ENCODE measurements at places on chromosomes 4 and X.

- DNase-seq = no peak
These were observed 741.8 kb upstream of the INTU start for GRCh38 chr4:126890994-126891393.

DNA sequence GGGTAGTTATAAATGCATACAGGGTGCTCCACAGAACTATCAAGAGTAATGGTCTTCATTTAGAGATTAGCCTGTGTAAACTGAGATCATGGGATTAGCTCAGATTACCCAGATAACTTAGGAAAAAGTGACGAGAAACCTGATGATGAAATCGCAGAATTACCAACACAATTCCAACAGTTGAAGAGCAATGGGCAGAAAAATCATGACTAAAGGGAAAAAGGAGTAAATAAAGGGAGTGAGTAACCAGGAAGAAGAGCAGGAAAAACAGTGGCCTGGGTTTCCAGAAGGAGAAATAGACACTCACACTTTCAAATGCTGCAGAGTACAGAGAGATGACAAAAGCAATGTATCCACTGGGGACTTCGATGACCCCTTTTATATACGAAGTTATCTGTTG, 817.3 kb downstream of the TRIML1 start:
- no peak for DNase-seq

GRCh38 chrX:43553257-43553656, 102.8 kb upstream of the MAOA start:
- no peak for DNase-seq

DNA sequence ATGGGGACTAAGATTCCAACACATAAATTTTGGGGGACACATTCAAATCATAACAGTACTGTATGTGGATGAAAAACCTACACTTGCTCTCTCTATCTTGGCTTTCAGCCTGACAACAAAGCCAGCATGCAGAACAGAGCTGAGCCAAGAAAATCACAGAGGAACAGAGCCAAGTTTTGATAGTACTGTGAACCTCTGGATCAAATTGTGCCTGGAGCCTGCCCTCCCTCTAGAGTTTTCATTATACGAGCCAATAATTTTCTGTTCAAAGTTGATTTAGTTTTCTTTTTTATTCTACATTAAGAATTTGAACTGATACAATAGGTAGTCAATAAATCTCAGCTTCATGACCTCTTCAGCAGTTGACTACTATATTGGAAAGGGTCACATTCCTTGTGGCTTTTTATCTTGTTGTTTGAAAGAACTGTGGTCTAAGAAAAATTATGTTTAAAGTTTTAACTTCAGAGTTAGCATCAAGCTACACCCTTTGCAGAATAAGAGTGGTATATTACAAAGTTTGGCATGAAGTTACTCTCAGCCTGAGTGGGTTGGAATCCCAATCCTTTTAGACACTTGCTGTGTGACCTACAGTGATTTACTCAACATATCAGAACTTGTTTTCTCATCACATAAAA, 31.1 kb downstream of the GRID2 start:
- DNase-seq = no peak

- DNase-seq = no peak
These were observed 672.6 kb downstream of the CENPC start for GRCh38 chr4:66872661-66873060.

- no peak for DNase-seq
These were observed 407.7 kb downstream of the ARAP2 start for GRCh38 chr4:35836596-35836995.

- DNase-seq = no peak
These were observed 1544.6 kb downstream of the C4orf33 start for GRCh38 chr4:130640592-130640991.

DNA sequence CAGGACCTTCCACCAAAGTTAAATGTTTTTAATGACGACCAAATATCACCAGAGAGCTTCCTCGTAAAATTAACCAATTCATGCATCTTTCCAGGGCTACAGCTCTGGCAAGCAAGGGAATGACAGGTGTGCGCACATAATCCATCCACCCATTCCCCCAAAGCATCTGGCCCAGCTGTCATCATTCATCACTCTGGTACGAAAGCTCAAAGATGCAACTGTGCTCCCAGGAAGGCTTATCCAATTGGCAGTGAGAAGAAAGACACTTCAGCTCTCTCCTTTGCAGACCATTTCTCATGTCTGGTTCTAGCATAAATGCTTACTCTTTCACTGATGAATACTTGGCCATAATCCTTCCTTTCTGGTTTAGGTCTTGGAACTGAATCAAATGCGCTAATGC, 139.2 kb downstream of the NSUN7 start:
- DNase-seq = no peak

DNA sequence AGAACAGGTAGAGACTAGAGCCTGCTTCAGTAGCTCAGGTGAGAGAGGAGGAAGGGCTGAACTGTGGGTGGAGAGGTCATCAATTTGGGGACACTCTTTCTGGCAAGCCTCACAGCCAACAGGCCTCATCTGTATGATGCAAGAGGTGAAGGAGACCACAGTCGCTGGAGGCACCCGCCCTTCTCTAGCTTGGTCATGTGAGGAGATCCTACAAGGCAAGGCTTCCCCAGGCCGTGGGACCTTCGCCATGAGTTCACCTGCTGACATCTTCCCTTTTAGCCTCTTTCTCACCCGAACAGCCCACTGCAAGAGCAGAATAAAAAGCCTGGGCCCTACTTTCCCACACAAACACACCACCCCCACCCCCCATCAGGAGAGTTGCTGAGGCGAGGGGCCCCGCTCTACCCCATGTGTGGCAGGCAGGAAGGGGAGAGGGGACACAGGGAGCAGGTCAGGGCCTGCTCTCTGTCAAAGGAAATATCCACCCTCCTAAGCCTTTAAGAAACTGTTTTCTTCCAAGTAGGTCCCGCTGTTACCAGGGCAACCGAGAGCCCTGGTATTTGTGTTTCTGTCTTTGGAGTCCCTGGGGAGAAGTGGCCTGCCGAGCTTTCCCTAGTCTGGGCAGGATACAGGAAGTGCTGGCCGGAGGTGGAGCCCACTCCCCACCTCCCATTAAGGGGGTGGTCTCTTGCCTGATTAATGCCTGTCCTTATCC, 8.1 kb downstream of the RTL5 start:
- DNase-seq = no peak

DNA sequence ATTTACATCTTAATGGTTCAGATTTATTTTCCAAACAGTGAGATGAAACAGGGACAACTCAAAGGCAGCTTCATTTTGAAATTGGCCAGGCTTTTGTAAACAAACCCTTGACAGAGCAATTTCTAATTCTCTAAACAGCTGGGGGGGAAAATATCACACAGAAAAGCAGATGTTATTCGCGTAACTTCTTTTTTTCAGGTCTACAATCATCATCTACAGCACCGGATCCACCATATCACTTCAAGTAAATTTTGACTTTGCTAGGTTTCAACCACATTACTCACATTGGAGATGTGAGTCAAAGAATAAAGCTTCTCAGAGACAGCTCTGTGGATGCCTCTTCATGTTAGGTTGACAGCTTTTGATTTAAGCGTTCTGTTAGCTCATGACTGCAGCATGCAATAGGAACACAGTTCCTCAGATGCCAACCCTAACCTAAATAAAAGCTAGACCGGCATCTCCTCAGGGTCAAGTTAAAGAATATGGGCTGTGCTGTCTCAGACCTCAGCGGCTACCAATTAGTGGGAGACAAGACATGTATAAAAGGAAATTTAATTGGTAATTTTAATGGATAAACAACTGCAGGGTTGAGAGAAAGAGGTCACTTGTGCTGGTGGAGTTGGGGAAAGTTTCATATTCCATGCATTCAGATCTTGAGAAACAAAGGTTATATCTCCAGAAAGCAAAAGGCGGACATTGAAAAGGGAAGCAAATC, 26.8 kb downstream of the AMELX start:
- DNase-seq = no peak

- no peak for DNase-seq
These were observed 308.5 kb upstream of the AADAT start for GRCh38 chr4:170398218-170398617.

GRCh38 chr4:41835321-41835995, 86.9 kb upstream of the PHOX2B start:
- no peak for DNase-seq

GRCh38 chr4:146267826-146268225, 53.5 kb downstream of the REELD1 start:
- no peak for DNase-seq

DNA sequence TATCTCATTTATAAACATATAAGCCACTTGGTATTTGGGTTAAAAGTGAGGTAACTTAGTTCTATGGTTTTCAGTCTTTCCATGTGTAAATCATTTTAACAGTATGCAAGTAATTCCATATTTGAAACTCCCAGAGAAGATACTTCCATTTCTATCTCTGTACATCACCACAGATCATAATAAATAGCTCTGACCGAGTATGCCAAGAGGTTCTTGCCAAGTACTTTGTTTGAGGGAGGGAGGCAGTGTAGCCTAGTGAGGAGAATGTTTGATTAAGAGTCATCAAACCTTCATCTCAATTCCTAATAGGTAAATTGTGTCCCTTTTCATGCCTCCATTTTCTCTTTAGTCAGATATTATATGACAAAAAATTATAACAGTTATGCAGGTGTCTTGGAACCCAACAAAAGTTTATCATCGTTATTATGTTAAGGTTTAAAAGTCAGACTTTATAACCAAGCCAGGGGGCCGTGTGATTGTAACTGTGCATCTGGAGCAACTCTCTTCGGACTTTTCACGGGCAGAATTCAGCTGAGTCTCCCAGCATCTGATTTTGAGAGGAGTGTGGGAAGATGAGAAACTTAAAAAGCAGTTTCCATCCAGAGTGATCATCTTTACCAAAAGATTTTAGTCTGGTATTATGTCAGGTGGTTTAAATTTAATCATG, 123.8 kb downstream of the ANK2 start:
- DNase-seq = no peak

DNA sequence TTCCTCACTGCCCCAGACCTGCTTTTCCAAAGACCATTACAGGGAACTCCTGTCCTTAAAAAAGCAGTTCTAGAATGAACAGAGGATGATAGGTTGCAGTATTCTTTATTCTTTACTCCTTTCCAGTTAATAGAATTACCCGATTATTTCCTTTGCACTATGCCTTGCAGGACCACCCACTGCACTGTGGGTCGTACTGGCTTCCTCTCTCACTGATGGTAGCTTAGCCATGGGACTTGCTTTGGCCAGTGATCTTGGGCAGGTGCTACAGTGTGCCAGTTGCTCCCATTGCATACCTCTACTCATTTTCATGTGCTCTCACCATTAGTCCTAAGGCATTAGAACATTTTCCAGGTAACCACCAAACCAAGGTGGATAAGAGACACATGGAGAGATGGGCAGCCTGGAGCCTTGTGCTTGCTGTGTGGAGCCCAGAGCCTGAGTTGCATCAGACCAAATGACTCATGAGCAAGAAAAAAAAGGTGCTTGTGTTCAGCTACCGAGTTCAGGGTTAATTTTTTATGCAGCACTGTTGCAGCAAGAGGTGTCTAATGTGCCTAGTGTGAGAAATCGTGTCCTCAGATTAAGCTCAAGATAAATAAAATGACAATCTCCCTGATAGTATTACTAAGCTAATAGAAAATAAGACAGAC, 7.6 kb upstream of the UNC5C start:
- no peak for DNase-seq

DNA sequence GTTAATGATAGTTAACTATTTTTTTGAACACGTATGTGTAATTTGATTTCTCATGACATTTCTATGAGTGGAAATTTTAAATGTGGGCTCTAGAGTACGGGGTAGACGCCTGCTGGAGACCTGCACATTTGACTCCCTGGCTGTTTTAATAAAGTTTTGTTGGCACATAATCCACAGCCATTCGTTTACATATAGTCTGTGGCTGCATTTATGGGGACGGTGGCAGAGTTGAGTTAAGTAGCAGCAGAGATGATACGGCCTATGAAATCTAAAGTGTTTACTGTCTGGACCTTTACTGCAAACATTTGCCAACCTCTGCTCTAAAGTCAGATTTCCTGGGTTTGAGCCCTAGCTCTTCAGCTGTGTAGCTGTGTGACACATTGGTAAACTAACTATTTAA, 118.8 kb downstream of the CHRNA9 start:
- no peak for DNase-seq

- DNase-seq = no peak
These were observed 1382.6 kb downstream of the ARAP2 start for GRCh38 chr4:34861666-34862065.

DNA sequence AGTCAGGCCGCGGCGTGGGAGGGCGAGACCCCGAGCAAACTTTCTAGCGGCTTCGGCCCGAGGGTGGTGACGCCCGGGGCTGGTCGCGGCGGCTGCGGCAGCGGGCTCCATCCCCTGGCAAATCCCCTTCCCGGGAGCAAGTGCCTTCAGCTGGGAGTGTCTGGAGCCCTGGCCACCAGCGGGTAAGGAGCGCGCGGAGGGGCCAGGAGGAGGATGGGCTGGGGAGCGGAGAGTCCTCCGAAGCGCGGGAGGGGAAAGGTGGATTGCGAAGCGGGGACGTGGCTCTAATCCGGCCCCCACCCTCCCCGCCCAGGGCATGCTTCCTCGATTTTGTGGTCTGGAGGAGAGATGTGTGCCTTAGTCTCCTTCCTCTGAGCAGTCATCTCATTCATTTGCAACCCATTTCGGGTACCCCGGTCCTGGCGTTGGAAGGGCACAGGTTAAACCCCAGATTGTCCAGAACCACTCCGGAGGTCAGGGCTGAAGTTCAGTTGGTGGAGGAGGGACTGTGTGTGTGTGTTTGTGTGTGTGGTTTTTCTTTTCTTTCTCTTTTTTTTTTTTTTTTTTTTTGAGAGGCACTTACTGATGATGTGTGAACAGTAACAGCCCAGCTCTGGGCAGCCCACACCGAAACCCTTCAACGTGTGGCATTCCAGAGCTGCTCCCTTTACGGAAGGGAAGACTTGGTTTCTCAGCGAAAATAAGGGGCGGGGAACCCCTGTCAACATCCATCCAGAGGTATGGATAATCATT, 516 bp downstream of the SGMS2 start:
- DNase-seq = no peak

DNA sequence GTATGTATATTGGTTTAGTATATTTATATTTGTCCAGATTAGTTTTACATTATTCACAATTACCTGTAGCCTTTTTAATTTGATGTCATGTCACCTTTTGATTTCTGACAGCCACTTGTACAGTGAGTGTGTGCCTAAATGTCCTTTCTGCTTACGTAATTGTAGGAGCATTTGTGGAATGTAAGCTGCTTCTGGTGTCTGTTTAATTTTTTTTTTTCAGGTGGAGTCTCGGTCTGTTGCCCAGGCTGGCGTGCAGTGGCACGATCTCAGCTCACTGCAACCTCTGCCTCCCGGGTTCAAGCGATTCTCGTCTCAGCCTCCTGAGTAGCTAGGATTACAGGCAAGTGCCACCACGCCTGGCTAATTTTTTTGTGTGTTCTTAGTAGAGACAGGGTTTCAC, 91.2 kb upstream of the XAGE2 start:
- no peak for DNase-seq

- DNase-seq = no peak
These were observed 2.4 kb downstream of the MID1 start for GRCh38 chrX:10617999-10618351.

Measured in activated CD4-positive, CD25-positive, alpha-beta regulatory T cell (primary cell).